ENCODE measurements at places on chromosomes 1 and 21.

DNA sequence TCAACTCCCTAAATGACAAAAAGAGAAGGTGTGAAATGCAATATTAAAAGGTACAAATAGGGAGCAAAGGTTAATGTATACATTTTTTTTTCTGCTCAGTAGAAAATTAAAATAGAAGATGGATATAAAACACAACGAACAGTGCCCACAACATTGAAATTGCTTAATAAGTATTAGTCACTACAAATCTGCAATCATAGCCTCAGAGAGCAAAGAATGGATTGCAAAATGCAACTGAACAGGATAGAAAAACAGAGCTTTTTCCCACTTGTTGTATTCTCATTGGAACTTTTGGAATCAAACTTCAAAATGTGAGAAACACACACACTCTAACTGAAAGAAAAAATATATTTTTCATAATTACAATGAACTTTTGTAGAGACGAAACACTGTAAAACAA, 552.2 kb upstream of the NCAM2 start:
- DNase-seq, result no peak

DNA sequence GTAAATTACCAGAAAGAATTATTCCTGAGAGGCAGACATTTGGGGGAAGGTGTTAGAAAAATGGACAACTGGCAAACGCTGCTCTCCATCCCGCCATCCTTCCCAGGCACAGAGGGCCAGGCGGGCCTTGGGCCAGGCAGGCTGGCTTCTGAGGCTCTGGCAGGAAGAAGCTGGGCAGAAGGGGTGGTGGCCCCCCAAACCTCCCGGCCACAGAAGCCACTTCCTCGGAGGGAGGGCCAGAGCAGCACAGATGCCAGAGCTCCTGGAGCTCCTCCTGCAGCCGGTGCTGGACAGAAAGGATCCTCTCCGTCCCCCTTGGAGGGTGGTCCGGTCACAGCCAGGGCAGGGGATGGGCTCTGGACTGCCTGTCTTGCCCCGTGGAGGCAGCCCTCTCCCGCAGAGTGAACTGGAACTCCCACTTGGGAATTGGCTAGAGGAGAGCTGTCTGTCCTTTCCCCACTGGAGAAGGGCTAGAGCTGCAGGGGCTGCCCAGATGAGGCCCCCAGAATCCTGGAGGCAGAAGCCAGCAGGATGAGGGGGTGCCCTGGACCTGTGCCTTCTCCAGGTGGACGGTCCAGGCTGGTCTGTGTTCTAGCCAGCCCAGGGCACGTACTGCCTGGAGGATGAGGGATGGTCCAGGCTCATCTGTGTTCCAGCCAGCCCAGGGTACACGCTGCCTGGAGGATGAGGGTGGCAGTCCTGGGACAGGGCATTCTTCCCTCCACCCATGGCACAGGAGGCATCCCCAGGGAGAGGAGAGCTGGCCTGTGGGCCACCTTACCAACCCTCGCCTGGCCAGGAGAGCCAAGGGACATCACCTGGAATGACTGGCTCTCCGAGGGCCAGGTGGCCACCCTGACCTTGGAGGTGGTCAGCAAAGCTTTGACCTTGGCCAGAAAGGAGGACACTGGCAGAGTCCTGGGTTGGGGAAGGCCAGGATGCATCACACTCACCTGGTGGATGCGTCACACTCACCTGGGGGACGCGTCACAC, 47.4 kb upstream of the ACTRT2 start:
- no peak for DNase-seq

GRCh38 chr1:201886103-201886885, 2.4 kb upstream of the SHISA4 start:
- DNase-seq, result no peak

- no peak for DNase-seq
These were observed 17.6 kb downstream of the RNU5D-1 start for GRCh38 chr1:44713321-44713781.

DNA sequence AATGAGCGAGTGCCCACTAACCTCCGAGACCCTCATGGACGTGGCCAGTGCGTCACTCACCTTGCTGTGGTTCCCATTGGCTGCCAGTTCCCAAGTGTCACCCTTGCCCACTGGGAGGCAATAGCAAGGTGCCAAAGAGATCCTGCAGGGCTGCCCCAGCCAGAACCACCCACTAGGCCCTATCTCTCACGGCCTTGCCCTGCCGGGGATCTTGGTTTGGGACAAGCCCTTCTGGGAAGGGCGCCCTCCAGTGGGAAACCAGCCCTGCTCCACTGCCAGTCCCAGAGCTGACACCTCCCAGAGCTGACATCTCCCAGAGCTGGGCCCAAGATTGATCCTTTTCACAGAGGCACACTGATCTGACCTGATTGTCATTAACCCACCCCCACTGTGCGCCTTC, 2.1 kb upstream of the SELENON start:
- DNase-seq, result no peak

- DNase-seq, result no peak
These were observed 7.0 kb upstream of the RWDD3 start for GRCh38 chr1:95226781-95227660.

- no peak for DNase-seq
These were observed 63.2 kb downstream of the PRDM2 start for GRCh38 chr1:13763222-13763621.

GRCh38 chr1:214913966-214914365, 168.6 kb upstream of the KCNK2 start:
- DNase-seq, result no peak

DNA sequence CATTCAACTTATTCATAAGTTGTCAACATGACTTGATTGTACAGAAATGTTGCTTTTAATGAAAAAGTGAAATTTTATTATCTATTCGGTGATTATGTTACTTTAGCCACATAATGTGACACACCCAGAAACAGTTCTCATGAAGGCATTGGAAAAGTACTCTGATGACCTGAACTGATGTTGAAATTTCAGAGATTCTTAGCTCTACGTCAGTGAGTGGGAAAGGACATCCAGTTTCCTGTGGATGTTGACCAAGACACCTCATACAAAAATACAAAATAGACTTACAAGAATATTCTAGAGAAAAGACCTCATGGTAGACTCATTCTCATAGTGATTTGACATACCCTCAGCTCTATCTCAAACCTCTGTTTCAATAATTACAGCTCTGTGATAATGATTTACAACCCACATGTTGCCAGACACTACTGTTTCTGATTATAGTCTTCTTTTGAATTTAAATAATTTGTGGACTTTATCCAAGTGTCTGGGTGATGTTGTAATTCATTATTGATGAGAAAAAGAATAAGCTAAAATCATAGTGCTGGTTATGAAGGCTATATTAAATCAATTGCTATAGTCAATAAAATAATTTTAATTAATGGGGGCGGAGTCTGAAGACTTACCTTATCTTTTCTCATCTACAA, 37.3 kb downstream of the KCNK2 start:
- no peak for DNase-seq

- no peak for DNase-seq
These were observed 320.1 kb downstream of the TGFB2 start for GRCh38 chr1:218665221-218665620.

- DNase-seq, result no peak
These were observed 394.8 kb downstream of the PRDM2 start for GRCh38 chr1:14094611-14095400.

DNA sequence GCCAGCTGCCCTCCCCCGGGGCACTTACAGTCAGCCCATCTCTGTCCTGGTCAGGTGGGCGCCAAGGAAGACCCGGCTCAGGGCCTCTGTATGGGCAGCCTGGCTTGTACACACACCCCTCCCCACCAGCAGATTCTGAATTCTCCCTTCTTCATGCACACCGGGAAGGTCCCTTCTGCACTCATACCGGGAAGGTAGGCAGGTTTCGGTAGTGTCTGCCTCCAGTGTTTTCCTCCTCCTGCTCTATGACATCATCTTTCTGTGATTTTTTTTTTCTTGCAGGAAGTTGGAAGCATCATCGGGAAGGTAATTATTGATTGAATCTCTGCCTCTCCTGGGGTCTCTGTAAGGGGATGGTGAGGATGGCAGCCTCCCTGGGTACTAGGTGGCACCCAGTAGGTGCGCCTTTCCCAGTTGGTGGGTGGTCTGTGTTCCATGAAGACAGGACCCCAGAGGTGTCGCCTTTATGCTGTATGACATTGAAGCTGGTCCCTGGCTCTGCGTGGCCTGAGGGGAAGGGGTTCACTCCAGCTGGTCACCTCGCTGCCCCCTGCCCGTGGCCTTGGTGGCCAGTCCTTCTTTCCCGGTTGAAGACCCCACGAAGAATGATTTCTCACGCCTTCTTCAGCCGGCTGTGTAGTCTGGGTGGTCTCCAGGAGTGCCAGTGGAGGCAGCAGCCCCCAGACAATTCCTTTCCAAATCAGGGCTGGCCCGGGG, 82.1 kb upstream of the COL6A1 start:
- no peak for DNase-seq

GRCh38 chr1:78619032-78619431, 1.2 kb upstream of the IFI44L start:
- DNase-seq, result no peak

- DNase-seq, result no peak
These were observed 40.4 kb downstream of the GNG12 start for GRCh38 chr1:67792741-67793458.

DNA sequence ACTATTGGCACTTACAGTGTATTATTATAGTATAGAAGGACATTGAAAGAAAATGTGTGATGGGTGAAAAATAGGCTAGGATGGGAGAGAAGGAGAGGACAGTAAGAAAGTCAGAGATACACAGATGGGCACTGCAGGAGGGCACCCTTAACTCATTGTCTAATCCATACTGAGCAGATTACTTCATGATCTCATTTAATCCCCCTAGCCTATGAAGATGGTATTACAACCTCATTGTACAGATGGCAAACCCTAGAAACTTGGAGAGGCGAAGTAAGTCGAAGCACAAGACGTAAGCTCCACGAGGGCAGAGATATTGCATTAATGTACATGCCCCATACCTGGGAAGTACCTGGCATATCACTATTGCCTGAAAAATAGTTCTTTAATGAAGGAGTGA, 346.9 kb upstream of the DAB1 start:
- no peak for DNase-seq

- no peak for DNase-seq
These were observed 611.2 kb upstream of the ADGRL4 start for GRCh38 chr1:79617777-79618176.

Measured in stimulated activated CD4-positive, alpha-beta T cell treated with anti-CD3 and anti-CD28 coated beads, Interleukin-1b, Interleukin-23, amount 100 ng/mL, for 1 hour (primary cell).